Activated CD8-positive, alpha-beta T cell treated with anti-CD3 and anti-CD28 coated beads, Interleukin-2, amount 10 ng/mL, durations not matched to agents 7 days and 5 days (primary cell): ENCODE measurements at places on chromosomes 6 and 20. TPM values are rescaled to one million over a fixed set of nuclear protein-coding genes. Genes with fewer than 3 reads are reported as not detected.

GRCh38 chr20:50477239-50477872 is 32.8 kb upstream of the PTPN1 start:
- no peak for DNase-seq

DNA sequence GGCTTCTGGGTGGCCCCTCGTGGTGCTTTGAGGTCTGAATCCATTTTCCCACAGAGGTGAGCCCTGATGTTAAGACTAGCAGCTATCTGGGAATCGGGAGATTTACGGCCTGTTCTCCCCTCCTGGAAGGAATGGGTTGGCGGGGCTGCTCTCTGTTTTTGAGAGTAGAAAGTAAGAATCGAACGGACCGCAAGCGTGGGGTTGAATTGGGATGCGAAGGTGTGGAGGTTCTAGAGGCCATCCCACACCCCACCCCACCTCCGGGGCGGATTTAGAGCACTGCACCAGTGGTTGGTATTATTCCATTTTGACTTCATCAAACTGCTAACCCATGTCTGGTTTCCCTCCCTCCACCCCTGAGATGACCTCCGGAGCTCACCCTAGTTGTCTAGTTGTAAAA is 11.5 kb downstream of the PYGB start:
- no peak for DNase-seq

- DNase-seq = no peak
Observed at GRCh38 chr6:17450832-17451231, 57.4 kb downstream of the CAP2 start.

- DNase-seq = no peak
Observed at GRCh38 chr6:13653296-13653695, 38.2 kb downstream of the NOL7 start.

DNA sequence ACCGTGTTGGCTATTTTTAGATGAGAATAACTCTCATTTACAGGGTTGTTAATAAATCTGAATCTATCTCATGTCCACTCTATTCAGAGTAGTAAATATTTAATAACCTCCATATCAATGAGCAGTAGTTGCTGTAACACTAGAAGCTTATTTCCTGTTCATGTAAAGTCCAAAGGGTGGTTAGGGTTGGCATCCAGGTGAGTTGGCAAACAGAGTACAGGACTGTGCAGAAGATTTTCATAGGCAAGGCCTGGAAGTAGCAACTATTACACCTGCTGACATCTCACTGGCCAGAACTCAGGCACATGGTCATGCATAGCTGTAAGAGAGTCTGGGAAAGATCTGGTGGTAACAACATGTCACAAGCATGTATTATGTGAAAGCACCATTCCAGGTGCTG is 147.5 kb downstream of the PHF3 start:
- no peak for DNase-seq

DNA sequence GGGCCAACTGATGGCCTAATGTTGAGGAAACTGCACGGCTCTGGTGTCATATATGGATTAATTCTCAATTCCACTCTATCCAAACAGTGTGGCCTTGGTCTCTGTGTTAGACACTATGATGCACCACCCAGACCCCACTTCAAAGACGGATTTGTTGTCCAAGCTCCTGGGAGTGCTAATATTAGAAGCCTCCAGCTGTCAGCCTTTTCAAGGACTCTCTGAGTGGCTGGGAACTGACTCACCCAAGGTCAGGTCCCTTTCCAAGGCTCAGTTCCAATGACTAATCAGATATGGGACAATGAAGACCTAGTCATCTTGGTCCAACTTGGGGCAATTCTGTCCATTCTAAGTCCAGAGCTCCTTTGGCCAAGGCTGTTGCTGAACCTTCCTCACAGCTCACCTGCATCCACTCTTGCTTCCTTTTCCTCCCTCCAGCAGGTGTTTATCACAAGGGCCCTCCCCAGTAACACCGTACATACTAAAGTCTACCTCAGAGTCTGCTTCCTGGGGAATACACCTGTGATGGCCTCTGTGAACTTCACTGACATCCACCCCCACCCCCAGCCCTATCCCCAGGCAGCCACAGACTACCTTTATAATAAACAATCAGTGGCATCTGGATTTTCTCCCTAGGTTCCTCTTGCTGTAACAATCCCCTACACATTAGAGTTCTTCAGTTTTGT is 7.2 kb upstream of the IL20RA start:
- no peak for DNase-seq

- peak; percentile 69 for DNase-seq
Observed at GRCh38 chr6:43771210-43771857, 1.3 kb downstream of the VEGFA start.

- no peak for DNase-seq
Observed at GRCh38 chr6:128251445-128252340, 268.7 kb downstream of the PTPRK start.

- no peak for DNase-seq
Observed at GRCh38 chr6:43019152-43019551, 2.3 kb upstream of the RRP36 start.

- no peak for DNase-seq
Observed at GRCh38 chr20:51335329-51335841, 207.1 kb downstream of the NFATC2 start.

DNA sequence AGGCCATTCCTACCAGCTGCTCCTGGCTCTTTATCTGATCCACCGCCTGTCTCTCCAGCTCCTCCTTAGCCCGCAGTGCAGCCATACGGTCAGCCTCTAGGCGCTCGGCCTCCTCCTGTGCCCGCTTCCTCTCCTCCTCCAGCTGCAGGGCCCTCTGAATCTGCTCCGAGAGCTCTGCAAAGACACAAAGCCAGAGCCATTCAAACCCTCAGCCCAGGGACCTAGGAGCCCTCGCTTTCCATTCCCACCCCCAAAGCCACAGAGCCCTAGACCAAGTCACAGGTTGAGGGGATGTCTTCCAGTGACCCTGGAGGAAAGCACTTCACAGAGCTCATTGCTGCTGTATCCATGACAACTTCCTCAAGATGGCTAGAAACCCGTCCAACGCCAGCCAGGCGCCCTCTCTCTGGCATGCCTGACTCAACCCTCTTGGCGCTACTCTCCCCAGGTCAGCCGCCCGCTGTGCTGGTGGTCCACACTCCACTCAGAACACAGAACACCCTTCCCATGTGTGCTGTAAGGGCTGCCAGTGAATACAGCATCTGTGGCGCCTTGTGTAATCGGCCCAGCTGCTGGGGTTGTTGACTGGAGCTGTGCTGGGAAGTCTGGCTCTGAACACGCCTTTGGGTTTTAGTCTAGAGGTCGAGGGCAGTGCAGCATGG is 49.3 kb downstream of the EZR start:
- DNase-seq = no peak

DNA sequence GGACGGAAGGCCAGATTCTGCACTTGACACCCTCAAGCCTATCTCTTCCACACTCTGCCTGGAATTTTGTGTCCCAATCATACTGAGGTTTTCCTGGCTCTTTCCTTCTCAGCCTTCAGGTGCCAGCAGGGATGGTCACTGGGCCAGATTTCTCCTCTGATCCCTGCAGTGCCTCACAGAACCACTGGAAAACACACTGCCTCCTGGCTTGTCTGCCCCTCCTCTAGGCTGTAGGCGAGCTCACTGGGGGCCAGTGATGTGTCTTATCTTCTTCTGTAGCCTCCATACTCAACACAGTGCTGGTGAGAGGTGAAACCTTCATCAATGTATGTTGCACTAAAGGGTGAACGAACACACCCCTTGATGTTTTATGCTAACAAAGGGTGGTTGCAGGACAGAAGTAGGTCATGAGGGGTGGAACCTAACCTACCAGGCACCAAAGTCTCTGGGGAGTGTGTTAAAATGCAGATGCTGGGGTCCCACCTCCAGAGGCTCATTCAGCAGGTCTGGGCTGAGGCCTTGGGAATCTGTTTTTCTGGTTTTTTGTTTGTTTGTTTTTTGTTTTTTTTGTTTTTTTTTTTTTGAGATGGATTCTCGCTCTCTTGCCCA is 80.3 kb downstream of the CDH26 start:
- DNase-seq = no peak

Gene FAM209B
- 1.1 TPM for total RNA-seq

Gene CALHM5
- not detected for total RNA-seq

Gene RPS6KA2
- total RNA-seq = 1.6 TPM

Gene TAB2
- 115 TPM for total RNA-seq

Gene MOCS3
- 5.7 TPM for total RNA-seq

Gene SLC23A2
- 16.7 TPM for total RNA-seq

Gene PRSS16
- total RNA-seq = 0.82 TPM
